ENCODE measurements at places on chromosomes 6 and 20.

DNA sequence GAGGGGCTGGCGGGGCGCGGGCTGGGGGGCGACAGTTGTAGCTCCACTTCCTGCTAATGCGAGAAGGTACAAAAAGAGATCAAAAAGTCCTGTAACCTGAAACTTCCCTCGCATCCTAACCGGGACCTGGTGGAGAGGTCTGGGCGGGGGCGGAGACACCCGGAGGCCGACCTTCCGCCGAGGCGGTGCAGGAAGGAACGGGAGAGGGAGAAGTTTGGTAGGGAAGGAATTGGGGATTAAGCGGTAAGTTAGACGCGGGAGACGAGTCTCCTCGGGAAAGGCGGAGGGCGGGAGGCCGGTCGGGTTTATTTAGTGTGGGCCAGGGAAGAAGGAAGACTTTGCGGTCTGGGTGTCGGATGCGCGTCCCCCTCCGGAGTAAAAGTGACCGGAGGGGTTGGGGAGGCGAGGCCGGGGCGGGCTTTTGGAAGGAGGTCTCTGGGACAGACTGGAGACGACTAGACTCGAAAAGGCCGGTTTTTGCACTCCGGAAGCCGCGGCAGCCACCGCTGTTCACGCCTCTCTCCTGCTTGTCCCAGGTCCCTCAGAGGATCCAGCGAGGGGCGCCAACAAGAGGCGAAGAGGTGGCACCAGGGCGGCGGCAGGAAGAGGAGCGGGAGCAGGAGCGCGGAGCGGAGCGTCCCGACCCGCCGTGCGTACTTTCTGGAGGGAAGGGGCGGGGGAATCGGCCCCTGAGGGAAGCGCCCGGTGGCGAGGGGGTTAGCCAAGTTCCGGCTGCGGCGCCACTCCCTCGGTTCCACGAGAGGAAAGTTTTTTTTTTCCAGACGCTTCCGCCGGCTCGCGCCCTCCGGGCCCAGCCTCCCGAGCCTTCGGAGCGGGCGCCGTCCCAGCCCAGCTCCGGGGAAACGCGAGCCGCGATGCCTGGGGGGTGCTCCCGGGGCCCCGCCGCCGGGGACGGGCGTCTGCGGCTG, 734 bp downstream of the TPBG start:
- DNase-seq: no peak

DNA sequence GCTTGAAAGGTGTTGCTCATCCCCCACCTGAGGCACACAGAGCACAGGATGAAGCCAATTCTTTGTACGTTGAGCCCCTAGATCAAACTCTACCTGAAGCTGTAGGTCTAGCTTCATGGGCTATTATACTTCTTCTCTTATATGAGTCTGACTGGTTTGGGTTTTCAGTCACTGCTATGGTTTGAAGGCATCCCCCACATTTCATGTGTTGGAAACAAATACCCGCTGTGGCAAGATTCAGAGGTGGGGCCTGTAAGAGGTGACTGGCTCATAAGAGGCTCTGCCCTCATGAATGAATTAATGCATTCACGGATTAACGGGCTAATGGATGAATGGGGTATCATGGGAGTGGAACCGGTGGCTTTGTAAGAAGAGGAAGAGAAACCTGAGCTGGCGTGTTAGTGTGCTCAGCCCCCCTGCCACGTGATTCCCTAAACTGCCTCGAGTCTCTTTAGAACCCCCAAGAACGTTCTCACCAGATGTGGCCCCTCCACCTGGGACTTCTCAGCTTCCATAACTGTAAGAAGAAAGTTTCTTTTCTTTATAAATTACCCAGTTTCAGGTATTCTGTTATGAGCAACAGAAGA, 39.2 kb downstream of the PREX1 start:
- no peak for DNase-seq

- DNase-seq: no peak
These were observed 161.3 kb downstream of the SOX4 start for GRCh38 chr6:21754891-21755290.

GRCh38 chr6:90816764-90817163, 229.9 kb upstream of the MAP3K7 start:
- DNase-seq: no peak

DNA sequence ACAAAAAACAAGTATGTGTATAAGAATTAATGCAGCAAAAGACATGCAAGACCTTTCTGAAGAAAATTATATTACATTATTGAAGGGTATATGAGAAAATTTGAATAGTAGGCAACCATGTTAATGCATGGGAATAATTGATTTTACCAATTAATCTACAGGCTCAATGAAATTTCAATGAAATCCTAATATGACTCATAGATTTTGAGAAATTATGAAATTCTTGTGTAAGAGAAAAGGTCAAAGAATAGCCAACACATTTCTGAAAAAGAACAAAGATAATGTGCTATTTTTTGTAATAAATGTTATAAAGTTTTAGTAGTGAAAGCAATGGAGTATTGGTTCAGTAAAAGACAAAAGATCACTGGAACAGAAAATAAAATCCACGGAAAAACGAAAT, 18.4 kb downstream of the TSBP1 start:
- no peak for DNase-seq
